BJ (cell line): ENCODE measurements at places on chromosomes 1 and 21.
A peak's percentile ranks its signal among the peaks of the same experiment; 100 is the strongest.

- DNase-seq: no peak
Observed at GRCh38 chr1:93722081-93723031, 40.7 kb upstream of the BCAR3 start.

- DNase-seq: no peak
Observed at GRCh38 chr21:29909571-29909970, 30.2 kb downstream of the GRIK1 start.

DNA sequence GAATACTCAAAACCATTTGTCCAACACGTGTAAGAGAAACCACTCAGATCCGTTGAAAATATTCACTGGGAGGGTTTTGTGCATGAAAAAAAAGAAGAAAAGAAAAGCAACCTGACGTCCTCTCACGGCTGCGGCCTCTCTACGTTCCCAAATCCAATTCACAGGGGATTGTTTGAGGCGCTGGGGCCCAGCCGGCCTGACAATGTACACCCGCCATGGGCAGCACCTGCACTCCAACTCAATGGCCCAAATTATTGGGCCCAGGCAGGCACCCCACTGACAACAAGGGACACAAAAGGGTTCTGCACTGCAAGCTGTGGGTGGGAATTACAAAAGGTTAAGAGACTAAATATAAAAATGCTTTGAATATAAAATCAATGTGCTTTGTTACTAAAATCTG lies 41.5 kb downstream of the MORN1 start:
- no peak for DNase-seq

DNA sequence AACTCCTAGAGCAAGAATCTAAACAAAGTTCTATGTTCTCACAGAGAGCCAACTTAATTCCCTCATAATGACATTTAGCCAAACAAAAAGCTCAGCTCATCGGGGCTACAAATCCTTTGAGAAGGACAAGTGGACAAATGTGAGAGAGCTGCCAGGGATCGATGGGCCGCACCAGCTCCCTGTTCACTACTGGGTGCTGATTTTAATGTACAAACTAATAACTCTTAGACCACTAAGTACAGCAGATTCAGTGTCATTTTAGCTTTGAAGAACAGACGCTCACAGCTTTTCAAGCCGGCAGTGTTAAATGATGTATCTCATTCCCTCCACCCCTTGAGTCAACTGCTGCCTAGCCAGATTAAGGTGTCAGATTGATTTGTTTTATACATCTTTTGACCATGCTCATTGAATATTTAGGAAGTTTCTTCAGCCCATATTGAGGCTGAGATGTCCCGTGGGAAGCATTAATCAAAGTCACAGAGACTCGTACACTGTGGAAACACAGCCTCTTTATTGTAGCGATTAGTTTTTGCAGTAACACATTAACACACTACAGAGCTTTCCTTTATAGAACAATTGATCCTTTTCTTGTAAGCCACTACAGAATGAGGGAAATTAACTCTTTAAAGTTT lies 21.1 kb downstream of the PROX1 start:
- DNase-seq: no peak

- DNase-seq: peak; percentile 28
Observed at GRCh38 chr1:241531195-241532161, 700 bp upstream of the KMO start.

DNA sequence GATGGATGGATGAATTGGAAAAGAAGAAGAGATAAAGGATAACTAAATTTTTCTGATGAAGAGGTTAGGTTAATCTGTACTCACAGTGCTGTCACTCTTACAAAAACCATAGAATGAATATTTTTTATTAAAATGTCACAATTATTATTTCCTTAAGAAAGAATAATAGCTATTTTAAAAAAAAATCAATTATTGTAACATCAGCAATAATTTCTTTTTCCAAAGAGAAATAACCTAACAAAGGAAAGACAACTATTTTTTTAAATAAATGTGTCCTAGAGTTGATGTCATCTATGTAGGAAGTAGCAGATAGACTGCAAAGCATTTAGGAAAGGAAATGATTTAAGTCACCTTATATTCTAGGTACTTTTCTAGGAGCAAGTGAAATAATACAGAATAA lies 33.6 kb upstream of the PLPPR4 start:
- DNase-seq: no peak

DNA sequence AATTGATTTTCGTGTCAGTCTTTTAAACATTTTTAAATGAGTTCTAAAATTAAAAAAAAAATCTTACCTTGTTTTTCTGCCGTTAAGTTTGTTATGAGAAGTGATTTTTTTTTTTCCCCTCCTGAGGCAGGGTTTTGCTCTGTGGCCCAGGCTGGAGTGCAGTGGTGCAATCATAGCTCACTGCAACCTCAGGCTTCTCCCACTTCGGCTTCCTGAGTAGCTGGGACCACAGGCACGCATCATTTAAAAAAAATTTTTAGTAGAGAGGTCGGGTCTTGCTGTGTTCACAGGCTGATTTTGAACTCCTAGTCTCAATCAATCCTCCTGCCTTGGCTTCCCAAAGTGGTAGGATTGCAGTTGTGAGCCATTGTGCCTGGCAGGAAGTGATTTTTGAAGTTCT lies 41.1 kb downstream of the MTR start:
- DNase-seq: no peak

- DNase-seq: no peak
Observed at GRCh38 chr1:158147869-158148268, 32.8 kb upstream of the CD1D start.

DNA sequence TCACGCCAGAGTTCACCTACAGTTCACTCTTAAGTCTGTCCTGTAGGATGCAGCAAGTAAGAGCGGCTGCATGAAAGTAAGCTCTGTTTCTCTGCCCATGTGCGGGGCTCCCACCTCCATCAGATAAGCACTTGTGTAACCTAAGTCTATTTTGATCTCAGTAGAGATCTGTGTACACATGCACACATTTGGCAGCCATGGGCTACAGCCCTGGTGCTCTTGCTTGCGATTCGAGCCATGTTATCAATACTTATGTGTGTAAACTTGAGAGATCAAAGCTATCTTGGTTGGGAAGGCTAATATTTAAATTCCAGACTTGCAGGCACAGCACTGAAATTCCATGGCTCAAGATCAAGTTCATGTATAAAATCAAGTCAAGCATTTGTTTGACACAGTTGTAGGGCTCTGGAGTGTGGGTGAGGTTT lies 244.7 kb upstream of the FGGY start:
- DNase-seq: no peak

- no peak for DNase-seq
Observed at GRCh38 chr1:159140474-159140873, 30.9 kb upstream of the CADM3 start.

- peak; percentile 26 for DNase-seq
Observed at GRCh38 chr1:117753652-117754051, 147.8 kb downstream of the TENT5C start.

- DNase-seq: no peak
Observed at GRCh38 chr1:58854576-58854975, 70.7 kb upstream of the JUN start.

DNA sequence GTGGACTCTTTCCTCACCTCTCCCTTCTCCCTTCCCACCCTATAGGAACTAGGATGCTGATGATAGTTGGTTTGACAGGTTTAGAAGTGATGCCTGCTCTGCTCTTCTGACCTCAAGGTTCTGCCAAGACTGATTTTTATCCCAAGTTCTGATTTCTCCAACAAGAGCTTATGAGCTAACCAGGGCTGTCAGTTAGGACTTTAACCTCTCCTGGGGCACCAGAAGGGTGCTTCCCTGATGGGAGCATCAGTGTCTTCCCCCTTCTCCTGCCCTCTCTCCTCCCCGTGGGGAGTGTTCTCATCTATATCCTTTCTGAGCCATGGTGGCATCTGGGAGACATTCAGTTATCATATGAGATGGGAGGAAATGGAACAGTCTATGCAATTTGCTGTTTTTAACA lies 44.0 kb downstream of the ATP2B4 start:
- no peak for DNase-seq

GRCh38 chr1:12232221-12232620 lies 2.4 kb downstream of the VPS13D start:
- no peak for DNase-seq

DNA sequence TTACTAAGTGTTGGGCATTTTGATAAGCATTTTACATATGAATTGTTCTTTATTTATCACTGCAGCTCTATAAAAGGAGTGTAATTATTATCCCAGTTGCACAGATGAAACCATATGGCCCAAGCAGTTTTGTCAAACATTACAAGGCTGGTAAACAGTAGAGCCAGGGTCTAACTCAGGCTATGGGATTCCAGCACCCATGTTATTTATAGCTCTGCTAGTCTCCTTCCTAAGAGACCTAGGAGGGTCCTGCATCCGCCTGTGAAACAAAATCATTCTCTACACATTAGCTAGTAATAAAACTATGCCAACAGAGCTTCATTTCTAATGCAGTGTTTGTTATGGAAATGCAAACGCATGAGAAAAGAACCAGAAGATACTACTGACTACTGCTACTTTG lies 58.6 kb downstream of the IL23R start:
- no peak for DNase-seq

GRCh38 chr1:115771094-115771846 lies 2.8 kb upstream of the CASQ2 start:
- no peak for DNase-seq

- DNase-seq: no peak
Observed at GRCh38 chr1:223691121-223691520, 21.2 kb upstream of the CAPN2 start.

GRCh38 chr1:66335859-66336640 lies 197.9 kb upstream of the SGIP1 start:
- no peak for DNase-seq

- DNase-seq: no peak
Observed at GRCh38 chr1:229648406-229648805, 22.4 kb downstream of the URB2 start.

DNA sequence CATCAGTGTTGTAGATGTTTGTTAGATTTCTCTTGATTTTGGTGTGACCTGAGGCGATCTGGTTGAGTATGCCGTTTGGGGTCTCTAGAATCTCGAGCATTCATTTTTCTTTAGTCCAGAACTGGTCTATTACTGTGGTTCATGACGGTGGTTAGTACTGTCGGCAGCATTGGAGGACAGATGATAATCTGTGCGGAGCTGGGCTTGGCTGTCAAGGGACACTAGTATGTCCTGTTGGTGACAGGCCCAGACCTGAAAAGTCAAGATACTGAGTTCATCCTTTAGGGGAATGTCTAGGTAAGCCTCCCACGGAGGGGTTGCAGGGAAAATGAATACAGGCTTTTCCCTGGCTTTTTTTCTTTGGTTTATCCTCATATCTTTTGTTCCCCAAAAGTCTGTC lies 59.8 kb downstream of the PEX14 start:
- DNase-seq: no peak

- no peak for DNase-seq
Observed at GRCh38 chr1:171017426-171017825, 73.3 kb upstream of the FMO3 start.

GRCh38 chr1:54357967-54358366 lies 48.2 kb downstream of the SSBP3 start:
- no peak for DNase-seq

DNA sequence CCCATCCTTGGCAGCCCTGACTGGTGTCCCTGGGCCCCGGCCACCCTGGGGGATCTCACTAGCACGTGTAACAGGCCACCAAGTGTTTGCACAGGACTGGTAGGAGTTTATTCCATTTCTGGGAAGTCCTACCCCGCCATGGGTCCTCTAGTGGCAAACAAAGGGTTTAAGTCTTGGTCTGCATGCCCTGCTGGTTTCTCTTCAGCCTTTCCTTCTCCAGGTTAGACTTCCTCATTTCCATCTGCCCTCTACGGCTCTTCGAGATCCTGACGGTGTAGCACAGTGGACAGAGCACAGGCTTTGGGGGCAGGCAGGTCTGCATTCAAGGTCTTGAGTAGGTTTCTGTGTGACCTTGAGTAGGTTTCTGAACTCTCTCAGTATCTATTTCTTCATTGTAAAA lies 2.8 kb downstream of the AGTRAP start:
- DNase-seq: no peak

- peak; percentile 71 for DNase-seq
Observed at GRCh38 chr1:59484096-59484495, 187.2 kb downstream of the FGGY start.

GRCh38 chr1:206108635-206109034 lies 8.6 kb downstream of the AVPR1B start:
- DNase-seq: no peak

- DNase-seq: no peak
Observed at GRCh38 chr1:168031627-168032026, 94.8 kb upstream of the MPC2 start.

- no peak for DNase-seq
Observed at GRCh38 chr21:39388038-39388810, 39.3 kb upstream of the HMGN1 start.

DNA sequence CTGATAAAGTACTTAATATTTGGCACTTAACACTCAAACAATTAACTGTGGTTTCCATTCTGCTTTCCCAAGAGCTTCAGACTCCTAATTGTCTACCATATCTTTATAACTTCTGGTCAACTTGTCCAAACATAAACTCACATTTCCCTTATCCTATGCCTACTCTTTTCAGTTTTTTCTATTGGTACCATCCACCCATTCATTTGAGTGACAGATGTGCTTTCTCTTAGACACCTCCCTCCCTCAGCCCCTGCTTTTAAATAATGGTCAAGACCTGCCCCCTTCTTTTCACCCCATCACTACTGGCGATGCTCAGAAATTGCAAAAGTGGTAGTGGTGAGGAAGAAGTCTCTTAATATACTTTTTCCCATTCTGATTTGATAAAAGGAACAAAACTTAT lies 5.5 kb downstream of the SLC16A4 start:
- no peak for DNase-seq

DNA sequence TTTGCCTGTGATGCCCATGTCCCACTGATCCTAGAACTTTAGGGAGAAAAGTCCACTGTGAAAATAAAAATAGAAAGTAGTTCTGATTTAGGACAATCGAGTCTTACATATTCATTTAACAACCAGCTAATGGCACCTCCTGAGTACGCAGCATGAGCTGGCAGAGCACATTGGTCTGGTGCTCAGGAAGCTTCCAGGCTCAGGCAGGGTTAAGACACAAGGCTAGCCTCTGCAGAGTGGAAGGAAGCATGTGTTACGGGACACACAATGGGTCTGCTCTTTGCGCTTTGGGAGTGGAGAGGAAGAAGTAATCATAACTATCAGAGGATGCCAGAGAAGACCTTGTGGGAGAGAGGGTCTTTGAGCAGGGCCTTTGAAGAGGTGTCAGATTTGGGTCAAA lies 4.2 kb upstream of the KLHDC8A start:
- no peak for DNase-seq

DNA sequence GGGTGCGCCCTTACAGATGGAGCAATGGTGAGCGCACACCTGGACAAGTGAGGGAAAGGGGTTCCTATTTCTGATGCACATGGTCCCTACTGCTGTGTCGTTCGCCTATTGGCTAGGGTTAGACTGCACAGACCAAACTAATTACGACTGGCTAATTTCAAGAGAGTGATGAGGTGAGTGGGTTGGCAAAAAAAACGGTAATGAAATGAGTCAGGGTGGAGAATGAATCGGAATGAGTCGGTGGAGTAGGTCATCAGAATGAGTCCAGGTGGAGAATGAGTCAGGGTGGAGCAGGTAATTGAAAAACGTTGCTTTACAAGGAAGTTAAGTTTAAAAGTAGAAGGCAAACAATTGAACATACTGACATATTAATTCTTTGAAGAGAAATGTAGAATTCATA lies 79.8 kb downstream of the WDR4 start:
- DNase-seq: no peak
